NCI-H510A (cell line): ENCODE measurements at places on chromosomes 7 and 10.

- no peak for DNase-seq
Observed at GRCh38 chr10:70145166-70145665, 1.3 kb downstream of the TYSND1 start.

DNA sequence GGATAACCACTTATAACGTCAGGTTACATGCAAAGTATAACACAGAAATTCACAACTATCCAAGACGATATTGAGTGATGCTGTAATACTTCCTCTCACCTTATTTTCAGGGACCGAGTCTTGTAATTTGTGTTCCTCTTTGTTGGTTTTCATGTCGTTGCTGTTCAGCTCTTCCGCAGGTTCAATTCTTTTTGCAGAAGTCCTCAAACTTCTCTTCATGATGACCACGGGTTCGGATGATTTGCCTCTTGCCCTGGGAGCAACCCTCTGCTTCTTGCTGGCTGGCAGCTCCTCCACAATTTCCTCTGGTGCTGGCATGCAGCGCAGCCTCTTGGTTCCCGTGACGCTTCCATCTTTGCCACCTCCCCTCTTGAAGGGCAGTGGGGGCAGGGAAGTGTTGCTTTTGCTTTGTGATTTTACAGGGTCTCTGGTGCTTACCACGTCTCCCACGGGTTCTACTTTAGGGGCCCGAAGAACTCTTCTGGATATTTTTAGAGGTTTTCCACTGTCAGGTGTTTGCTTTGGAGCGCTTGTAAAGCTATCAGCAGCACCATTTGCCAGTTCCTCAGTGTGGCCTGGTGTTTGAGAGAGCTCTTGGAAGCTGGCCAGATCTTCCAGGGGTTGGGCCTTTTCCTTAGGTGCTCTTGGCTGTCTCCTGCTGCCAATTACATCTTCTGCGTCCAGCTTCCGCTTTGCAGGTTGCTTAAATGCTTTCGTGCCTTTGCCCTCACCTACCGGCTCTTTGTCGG lies 23.6 kb downstream of the MKI67 start:
- DNase-seq = no peak

- no peak for DNase-seq
Observed at GRCh38 chr7:47556511-47557180, 25.3 kb downstream of the TNS3 start.

GRCh38 chr7:47526466-47526865 lies 55.4 kb downstream of the TNS3 start:
- DNase-seq = no peak

- DNase-seq = no peak
Observed at GRCh38 chr7:53094827-53095226, 59.4 kb downstream of the POM121L12 start.
